Brain microvascular endothelial cell (primary cell): ENCODE measurements at places on chromosomes 1 and 21.

DNA sequence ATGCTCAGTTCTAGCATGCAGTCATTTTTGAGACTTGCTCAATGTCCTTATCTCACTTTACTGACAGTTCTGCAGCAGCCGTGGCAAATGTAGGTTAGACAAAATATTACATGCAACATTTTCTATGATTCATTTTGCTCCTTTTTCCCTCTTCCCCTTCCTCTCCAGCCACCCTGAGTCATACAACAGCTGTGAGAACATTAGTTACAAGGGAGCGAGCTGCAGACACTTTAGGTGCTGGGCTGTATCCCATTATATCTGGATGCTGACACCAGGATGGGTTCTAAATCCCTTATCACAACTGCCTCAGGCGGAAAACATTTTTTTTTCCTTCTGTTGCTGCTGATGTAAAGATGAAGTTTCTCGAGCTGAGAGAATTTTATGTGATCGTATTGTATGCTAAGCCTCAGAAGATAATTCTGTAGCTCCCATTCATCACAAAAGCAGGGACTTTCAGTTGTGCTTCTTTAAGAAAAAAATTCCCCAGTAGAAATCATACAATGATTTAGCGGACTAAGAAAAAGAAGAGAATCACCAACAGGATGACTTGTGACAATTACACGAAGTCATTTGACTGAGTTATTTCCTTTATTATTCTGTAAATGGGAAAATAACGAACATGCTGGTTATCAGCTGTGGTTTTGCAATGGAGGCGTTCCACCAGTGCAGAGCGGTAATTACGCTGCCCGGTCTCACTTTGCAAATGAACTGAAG, 345.0 kb downstream of the DISC1 start:
- DNase-seq: peak; percentile 85

DNA sequence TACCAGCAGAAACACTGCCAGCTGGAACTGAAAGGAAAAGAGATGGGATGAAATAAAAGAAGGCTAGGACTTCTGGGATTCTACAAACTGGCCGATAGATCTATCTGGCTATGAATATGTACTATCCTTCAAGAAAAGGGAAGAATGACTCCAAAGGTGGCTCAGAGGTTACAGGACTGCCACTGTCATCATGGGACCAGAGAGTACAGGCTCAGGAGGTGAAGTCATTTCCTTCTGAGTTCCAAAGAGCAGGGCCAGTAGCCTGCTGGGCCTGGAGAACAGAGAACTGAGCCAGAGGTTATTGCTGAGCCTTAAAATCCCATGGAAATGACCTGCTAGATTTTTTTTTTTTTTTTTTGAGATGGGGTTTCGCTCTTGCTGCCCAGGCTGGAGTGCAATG, 27.6 kb downstream of the ZNF496 start:
- DNase-seq: no peak

DNA sequence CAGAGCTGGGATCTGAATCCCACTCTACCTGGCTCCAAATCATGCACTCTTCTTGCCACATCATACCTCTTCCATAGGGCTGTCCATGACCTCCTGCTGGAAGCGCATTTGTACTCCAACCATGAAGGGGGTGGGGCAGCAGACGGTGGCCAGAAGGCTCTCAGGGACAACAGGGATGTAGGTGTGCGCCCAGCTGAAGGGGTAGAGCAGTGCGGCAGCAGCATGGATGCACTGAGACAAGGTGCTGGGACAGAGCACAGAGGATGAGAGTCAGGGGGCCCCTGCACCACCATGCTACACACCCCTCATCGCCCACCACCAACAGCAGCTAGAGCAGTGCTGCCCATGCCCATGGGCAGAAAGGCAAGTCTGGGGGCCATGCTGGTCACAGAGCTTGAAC, 8.4 kb downstream of the DENND2D start:
- no peak for DNase-seq

GRCh38 chr21:25326181-25326580, 281.1 kb downstream of the MRPL39 start:
- DNase-seq: no peak

- no peak for DNase-seq
Measured at GRCh38 chr1:156807627-156808026, 9.0 kb downstream of the SH2D2A start.
